Thoracic aorta endothelial cell (primary cell): ENCODE measurements at places on chromosomes 7 and 10. TPM values are rescaled to one million over a fixed set of nuclear protein-coding genes. Genes with fewer than 3 reads are reported as not detected.

TMEM139 gene
- not detected in 2 replicates for total RNA-seq

KNDC1 gene
- total RNA-seq = not detected in 2 replicates

OPN4 gene
- not detected in 2 replicates for total RNA-seq

NFE2L3 gene
- 58.8 and 59.7 TPM in 2 replicates for total RNA-seq

LRRD1 gene
- 0.07 and 0.13 TPM in 2 replicates for total RNA-seq
